ENCODE measurements at places on chromosomes 2 and 18.

- no peak for DNase-seq
Measured at GRCh38 chr2:28274911-28275685, 117.6 kb upstream of the FOSL2 start.

- no peak for DNase-seq
Measured at GRCh38 chr2:180559771-180560170, 420.6 kb upstream of the UBE2E3 start.

GRCh38 chr2:11914455-11914854 lies 168.0 kb downstream of the LPIN1 start:
- DNase-seq: no peak

- DNase-seq: no peak
Measured at GRCh38 chr2:96493072-96493471, 12.1 kb downstream of the NEURL3 start.

- DNase-seq: no peak
Measured at GRCh38 chr18:68543344-68543743, 171.6 kb downstream of the TMX3 start.

DNA sequence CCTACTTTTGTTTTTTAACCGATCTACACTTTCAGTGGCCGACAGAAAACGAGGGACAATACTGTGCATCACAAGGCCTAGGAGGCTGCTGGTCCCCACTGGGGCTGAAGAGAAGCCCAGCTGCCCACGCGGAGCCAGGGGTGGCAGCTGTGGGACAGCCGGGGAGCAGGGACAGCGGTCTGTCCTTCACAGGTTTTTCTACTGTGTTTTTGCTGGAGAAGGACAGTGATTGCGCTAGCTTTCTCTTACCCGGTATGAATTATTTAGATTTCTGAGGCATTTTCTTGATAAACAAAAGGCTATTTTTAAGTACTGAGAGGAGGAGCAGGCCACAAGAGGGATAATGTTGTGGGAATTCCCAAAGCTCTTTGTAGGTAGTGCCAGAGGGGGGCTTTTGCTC lies 219.8 kb downstream of the ATAD2B start:
- no peak for DNase-seq

- DNase-seq: no peak
Measured at GRCh38 chr2:15932394-15933183, 7.8 kb upstream of the MYCN start.

DNA sequence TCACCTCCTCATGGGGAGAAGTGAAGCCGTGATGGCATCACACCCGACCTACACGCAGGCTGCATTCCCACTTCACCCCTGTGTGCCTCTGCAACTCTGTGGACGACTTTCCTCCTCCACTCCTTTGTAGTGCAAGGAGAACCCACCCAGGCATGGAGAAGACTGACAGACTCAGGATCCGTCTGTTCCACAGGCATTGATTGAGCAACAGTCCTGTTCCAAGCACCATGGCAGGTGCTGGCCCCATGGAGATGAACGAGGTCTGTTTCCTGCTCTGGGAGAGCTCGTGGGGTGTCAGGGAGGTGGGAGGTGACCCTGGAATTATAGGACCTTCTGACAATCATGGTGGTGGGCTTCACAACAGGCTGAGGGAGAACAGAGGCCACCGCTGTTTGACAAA lies 284.7 kb upstream of the HDAC4 start:
- no peak for DNase-seq

- DNase-seq: no peak
Measured at GRCh38 chr2:44450082-44450481, 88.3 kb downstream of the CAMKMT start.

DNA sequence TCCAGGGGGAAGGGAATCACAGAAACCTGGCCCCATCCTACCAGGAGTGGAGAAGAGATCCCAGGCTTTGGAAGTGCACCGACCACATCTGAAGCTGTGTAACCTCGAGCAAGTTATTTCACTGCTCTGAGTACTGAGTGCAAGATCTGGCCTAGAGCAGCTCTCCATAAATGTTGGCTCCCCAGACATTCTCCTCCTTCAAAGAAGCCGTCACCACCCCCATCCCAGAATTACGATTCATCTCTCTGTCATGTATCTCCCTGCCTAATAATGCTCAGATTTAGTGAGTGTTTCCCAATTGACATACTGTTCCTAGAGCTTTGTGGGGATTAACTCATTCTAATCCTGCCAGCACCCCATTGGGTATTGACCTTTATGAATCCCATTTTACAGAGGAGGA lies 51.7 kb downstream of the TNS1 start:
- peak; percentile 18 for DNase-seq
